ENCODE measurements at places on chromosomes 16 and 17. TPM values are rescaled to one million over a fixed set of nuclear protein-coding genes. Genes with fewer than 3 reads are reported as not detected.

The WSB1 gene
- 149 TPM for total RNA-seq

The KRTAP1-3 gene
- not detected for total RNA-seq

The PRAC2 gene
- not detected for total RNA-seq

The TMEM220 gene
- total RNA-seq, result 1.1 TPM

The MEOX1 gene
- total RNA-seq, result not detected

Data from subcutaneous preadipocyte (primary cell).